Posterior vena cava (tissue), 2 donors: ENCODE measurements at places on chromosomes 12 and 14. TPM values are rescaled to one million over a fixed set of nuclear protein-coding genes. Genes with fewer than 3 reads are reported as not detected.
A peak's percentile ranks its signal among the peaks of the same experiment; 100 is the strongest.

Gene CREBL2
- total RNA-seq = 30.6 TPM

DNA sequence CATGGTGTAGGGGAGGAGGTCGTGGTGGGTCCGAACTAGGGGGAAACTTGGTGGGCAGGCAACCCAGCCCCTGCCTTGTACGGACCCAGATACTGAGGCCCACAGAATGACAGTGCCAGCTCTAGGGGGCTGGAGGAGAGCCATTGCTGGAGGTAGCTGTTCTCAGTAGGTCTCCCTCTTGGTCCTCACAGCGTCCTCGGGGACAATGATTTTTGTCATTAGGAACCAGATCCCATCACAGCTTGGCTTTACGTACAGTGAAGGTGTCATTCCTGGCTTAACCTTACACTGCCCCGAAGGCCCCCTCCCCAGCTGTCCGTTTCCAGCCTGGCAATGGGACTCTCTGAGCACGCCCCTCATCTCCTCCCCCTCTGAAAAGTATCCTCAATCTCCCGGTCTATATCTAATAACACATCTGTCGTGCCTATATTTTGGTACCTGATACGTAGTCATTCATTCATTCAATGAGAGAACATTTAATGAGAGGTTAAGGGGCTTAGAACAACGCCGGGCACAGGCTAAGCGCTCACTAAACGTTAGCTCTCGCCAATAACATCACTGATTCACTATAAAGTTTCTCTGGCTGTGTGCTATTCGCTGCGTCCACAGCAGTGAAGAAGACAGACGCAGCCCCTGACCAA, 597 bp upstream of the DYNC1H1 start:
- peak; percentile 69 for DNase-seq

Gene KRT75
- total RNA-seq = not detected

Gene LPAR5
- total RNA-seq = 3.3 TPM

DNA sequence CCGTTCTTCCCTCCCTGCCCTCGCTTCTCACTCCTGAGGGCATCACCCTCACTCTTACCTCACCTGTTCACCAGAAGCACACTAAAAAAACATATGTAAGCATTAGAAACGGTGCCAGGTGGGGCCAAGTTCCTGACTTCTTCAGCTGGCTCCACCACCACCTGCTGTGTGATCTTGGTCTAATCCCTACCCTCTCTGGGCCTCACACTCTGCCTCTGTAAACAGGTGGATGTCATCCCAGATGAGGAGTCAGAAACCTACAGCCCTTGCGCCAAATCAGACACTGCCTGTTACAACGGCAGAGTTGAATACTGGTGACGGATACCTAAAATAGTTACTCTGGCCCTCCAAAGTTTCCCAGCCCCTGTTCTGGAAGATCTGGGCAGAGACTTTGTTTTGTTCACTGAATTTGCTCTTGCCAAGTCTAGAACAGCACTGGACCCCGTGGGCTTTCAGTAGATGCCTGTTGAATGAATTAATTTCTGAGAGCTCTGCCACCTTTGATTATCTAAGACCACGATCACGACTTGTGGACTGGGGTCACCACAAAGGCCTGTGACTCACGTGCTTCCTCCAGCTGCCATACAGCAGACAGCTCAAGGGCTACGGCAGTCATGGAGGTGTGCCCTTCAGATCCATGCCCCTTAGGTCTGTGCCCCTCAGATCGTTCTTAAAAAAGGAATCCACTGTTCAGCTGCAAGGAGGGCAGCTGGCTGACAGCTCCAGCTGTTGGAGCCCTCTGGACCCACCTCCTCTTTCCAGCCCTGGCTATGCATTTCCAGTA, 71.9 kb downstream of the GSC start:
- no peak for DNase-seq

- DNase-seq = no peak
Measured at GRCh38 chr12:27953817-27954216, 18.7 kb downstream of the PTHLH start.

- peak; percentile 70 for DNase-seq
Measured at GRCh38 chr14:104134061-104134965, 4.1 kb upstream of the KIF26A start.

Gene OVCH1
- total RNA-seq = 0.46 TPM

Gene GALNT9
- total RNA-seq = not detected

Gene METAP2
- total RNA-seq = 51.0 TPM

Gene PLCZ1
- total RNA-seq = not detected

DNA sequence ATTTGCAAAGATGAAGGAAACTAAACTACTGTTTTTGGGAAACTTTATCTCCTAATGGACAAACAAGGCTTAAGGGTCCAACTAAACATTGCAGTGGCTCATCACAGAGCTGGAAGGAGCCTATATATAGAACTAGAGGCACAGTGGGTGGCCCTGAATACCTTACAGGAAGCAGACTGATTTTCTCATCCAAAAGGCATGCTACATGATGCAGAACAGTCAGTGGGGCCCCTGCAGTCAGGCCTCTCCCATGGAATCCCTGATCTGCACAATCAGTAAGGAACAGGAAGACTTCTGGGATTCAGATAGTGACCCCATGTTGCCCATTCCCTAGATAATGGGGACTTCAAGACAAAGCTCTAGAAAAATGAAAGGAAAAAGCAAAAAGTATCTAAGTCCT, 1.9 kb upstream of the LLPH start:
- no peak for DNase-seq

Gene WDR89
- total RNA-seq = 8.7 TPM

Gene AQP2
- 0.33 TPM for total RNA-seq

Gene LRP1-AS
- total RNA-seq = not detected

DNA sequence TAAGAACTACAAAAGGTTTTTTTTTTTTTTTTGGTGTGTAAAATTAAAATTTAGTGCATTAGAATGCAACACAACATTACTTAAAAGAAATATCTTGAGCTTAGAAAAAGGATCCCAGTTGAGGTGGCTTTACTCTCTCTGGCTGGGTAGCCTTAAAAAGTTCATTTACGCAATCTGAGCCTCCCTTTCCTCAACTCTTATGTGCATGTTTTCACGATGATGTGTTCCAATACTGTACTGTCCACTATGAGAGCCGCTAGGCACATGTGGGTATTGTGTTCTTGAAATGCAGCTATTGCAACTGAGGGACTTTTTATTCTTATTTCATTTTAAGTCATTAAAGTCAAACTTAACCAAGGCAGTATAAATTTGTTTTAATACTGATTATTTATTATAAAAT, 460.9 kb upstream of the SYT1 start:
- DNase-seq = no peak

DNA sequence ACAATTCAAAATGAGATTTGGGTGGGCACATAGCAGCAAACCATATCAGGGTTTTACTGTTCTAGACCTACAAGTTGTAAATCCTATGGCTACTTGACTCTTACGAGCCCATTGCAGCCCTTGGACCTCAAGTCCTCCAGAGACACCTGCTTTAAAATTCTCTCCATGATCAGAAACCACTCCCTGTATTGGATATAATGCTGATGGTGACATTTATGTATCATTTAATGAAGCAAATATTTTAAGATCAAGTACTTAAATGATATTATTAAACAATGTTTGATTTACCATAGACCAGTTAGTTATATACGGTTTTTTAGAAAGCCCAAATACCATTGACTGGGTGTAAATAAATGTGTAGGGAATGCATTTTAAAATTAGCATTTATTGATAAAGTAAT, 24.2 kb downstream of the AMDHD1 start:
- DNase-seq = no peak

GRCh38 chr14:99128185-99128584, 143.8 kb downstream of the BCL11B start:
- no peak for DNase-seq

DNA sequence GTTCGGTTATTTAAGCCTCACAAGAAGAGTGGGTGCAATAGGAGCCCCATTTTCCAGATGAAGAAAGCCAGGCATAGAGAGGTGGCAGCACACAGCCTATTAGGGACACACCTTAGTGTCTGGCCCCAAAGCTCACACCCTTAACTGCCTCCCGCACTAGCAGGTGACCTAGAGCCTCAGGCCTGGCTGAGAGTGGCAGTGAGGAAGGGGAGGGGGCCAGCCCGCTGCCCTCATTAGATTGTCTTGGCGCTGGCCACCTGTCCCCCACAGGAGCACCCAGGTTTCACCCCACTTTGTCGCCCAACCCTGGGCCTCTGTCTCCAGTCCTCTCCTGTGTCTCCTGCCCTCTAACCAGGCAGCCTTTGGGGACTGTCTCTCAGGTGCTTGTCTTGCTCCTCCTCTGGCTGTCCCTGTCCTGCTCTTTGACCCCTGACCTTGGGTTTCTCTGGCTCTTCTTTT, 18.5 kb upstream of the PGF start:
- no peak for DNase-seq

Gene AQP6
- not detected for total RNA-seq

Gene BDKRB2
- 10.3 TPM for total RNA-seq

DNA sequence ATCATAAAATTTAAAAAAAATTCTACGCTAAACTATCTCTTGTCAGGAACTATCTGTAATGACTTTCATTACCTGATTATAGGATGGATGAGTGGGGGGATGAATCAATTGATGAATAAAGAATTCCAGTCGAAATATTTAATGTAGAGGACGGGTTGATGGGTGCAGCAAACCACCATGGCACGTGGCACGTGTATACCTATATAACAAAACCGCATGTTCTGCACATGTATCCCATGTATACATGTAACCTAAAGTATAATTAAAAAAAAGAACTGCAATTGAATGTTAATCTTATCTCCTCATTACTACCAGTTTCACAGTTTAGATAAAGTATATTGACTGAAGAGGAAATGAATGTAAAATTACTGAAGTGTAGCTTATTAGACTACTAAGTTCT, 23.4 kb downstream of the LRRIQ1 start:
- no peak for DNase-seq

Gene MUCL1
- not detected for total RNA-seq

Gene ERC1
- 84.0 TPM for total RNA-seq

Gene C14orf132
- total RNA-seq = 70.8 TPM

Gene SLC39A5
- total RNA-seq = not detected

GRCh38 chr14:56463271-56463890, 116.2 kb upstream of the TMEM260 start:
- no peak for DNase-seq

GRCh38 chr14:87161502-87161901, 831.5 kb downstream of the GALC start:
- DNase-seq = no peak

Gene ACRBP
- total RNA-seq = 2.2 TPM
